ENCODE measurements at places on chromosomes 6 and 20.
A peak's percentile ranks its signal among the peaks of the same experiment; 100 is the strongest.

- DNase-seq = no peak
These were observed 18.2 kb downstream of the KIF25 start for GRCh38 chr6:168015482-168016175.

DNA sequence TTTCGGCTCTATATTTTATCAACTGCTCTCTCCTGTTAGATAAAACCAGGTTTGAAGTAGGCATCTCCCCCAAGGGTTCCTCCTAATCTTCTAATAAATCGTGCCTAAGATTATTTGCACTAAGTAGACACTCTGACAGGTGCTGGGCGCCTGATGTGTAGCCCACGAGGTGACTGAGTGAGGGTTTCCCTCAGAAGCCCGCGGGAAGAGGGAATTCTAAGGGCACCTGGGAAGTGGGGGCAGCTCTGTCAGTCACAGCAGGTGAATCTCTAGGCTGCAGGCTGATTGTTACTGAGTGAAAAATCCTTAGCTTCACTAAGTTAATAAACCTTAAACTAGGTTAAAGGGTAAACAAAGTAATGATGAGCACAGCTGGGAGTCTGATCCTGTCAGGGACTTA is 68.2 kb downstream of the PXDC1 start:
- DNase-seq = peak; percentile 40

- DNase-seq = no peak
These were observed 106.5 kb downstream of the MAN1A1 start for GRCh38 chr6:119243037-119243436.

DNA sequence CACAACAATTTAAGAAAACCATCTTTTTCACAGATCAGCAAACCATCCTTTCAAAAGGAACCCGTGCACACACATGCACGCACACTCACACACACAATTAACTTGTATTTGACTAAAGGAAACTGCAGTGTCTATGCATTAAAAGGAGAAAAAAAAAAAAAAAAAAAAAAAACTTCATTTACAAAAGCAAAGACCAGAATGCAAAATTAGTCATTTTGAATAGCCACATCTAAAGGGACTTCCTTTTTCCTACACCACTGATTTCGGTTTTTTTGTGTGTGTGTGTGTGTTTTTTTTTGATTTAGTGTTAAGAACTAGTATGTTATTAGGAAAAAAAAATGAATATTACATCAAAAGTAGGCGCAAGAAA is 6.3 kb downstream of the ZMYND8 start:
- no peak for DNase-seq

GRCh38 chr6:150979826-150980350 is 114.4 kb downstream of the MTHFD1L start:
- DNase-seq = no peak

- no peak for DNase-seq
These were observed 35.5 kb downstream of the PYGB start for GRCh38 chr20:25283221-25283951.

DNA sequence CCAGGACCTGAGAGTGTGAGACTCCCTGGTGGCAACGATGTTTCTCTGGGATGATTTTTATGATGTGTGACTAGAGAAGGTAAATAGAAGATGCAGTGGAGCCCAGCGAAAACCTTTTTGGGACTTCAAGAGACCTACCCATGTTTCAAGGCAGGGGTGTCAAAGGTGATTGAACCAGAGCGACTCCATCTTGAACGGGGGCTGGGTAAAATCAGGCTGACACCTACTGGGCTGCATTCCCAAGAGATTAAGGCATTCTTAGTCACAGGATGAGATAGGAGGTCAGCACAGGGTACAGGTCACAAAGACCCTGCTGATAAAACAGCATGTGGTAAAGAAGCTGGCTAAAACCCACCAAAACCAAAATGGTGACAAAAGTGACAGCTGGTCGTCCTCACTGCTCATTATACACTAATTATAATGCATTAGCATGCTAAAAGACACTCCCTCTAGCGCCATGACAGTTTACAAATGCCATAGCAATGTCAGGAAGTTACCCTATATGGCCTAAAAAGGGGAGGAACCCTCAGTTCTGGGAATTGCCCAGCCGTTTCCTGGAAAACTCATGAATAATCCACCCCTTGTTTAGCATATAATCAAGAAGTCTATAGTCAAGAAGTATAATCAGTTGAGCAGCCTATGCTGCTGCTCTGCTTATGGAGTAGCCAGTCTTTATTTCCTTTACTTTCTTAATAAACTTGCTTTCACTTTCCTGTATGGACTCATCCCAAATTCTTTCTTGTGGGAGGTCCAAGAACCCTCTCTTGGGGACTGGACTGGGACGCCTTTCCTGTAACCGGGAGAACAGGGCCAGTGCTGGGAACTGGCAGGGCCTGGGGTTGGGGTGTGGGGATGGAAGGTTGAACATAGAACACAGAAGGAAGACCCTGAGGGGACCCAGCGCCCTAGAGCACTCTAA is 526.4 kb downstream of the QKI start:
- no peak for DNase-seq

GRCh38 chr6:154197196-154197860 is 158.3 kb downstream of the OPRM1 start:
- DNase-seq = no peak

GRCh38 chr6:17688481-17688880 is 18.2 kb downstream of the NUP153 start:
- no peak for DNase-seq

DNA sequence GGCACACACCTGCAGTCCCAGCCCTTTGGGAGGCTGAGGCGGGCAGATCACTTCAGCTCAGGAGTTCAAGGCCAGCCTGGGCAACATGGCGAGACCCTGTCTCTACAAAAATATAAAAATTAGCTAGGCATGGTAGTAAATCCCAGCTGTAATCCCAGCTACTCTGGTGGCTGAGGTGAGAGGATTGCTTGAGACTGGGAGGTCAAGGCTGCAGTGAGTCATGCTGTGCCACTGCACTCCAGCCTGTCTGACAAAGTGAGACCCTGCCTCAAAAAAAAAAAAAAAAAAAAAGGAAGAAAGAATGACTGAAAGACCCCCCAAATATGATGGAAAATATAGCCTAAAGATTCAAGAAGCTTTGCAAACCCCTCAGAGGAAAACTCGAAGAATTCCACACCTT is 26.8 kb downstream of the METTL24 start:
- no peak for DNase-seq

DNA sequence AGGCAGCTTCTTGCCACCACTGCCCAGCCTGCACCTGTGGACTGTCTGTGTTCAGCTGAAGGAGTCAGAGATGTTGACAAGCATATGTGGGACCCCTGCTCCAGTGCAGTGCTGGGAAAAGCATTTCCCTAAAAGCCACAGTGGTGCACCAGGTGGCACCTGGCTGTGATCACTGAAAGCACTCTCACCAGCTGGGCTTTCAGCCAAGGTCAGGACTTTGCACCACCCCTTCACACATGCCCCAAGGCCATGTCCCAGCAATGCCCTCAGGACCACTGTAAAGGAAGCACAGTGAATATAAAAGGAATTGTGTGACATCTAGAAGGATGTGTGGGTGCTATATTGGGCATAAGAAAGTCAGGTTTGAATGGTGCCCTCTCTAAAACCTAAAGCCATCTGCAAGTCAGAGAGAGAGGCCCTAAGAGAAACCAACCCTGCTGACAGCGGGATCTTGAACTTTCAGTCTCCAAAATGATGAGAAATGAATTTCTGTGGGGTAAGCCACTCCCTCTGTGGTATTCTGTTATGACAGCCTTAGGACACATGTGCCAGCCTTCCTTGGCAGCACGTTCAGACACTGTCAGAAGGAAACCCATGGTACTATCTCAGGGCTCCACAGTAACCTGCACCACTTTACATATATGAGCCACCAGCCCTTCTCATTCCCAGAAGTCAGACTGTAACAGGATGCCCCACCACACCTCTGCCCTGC is 30.7 kb downstream of the CBLN4 start:
- DNase-seq = no peak

- DNase-seq = no peak
These were observed 70.4 kb downstream of the SLC22A23 start for GRCh38 chr6:3386374-3386857.

GRCh38 chr20:59670786-59671492 is 66.6 kb downstream of the PHACTR3 start:
- DNase-seq = no peak

DNA sequence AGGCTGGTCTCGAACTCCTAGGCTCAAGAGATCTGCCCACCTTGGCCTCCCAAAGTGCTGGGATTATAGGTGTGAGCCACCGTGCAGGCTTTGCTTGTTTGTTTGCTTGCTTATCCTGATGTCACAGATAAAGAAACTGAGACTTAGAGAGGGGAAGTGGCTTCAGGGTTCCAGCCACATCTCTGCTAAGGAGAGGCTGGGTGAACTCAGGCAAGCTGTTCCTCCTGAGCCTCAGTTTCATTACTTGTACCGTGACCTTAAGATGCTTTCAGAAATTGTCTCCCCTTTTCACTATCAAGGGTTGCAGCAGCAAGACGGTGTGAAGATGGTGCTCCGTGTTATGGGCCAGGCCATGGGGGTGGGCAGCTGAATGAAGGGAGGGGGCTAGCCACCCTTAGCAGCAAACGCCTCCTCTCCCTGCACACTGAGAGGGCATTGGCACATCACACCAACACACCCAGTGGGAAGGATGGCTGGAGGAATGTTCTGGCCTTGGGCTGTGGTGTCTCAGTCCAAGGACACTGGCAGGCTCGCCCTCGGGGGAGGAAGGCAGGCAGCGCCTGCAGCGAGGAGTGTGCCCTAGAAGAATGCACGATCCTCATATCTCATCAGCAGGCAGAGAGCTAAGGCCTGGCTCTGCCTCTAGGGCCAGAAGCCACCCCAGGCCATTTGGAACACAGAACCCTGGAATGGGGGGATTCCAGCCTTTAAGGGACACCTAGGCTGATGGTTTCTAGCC is 48.2 kb upstream of the TLDC2 start:
- no peak for DNase-seq

DNA sequence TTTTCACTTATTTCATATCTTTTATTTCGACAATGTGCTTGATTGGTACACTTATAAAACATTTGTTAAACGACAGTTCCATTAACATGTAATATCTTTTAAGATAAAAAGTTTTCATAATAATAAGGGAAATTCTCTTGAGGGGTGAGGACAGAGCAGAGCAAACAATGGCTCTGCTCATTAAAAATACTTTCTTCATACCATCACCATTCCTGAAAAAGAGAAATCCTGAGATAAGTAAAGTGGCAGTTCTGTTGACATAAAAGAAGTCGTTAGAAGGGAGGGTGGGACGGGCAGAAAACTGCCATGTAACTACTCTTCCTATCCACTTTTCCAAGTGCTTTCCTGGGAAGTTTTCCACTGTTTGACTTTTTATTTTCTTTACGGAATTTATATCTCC is 193.6 kb upstream of the CEP162 start:
- no peak for DNase-seq

DNA sequence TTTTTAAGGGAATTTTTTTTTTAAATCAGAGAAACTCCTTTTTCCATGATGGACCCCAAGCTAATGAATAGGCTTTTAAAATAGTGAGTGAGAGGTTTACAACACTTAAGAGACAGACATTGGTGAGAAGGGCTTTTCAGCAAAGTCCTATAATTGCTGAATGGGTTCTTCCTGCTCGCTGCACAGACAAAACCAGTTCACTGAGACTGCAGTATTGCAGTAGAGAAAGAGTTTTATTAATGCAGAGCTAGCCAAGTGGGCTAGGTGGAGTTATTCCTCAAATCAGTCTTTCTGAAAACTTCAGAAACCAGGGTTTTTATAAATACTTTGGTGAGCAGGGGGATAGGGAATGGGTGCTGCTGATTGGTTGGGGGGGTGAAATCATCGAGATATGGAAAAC is 3.2 kb upstream of the SLC2A10 start:
- DNase-seq = no peak

- DNase-seq = no peak
These were observed 301.1 kb downstream of the EYA4 start for GRCh38 chr6:133542056-133542821.

DNA sequence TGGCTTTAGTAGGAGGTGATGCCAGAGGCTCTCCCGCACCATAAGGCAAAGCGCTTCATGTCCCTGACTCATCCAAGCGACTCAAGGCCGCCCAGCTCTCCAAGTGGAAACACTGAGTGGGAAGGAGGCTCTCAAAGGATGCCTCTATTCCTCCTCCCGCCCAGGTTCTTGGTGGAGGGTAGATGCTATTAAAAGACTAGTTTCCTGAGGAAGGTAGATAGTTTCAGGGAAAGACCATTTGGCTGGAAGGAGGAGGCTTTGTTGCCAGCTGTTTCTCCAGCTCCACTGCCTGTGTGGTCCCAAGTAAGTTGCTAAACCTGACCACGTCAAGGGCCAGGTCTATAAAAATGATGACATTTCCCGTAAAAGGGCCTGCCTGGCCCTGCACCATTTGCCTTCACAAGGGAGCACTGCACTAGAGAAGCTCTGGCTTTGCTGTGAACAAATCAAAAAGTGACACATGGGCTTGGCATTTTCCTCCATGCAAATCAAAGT is 48.2 kb downstream of the GMDS start:
- no peak for DNase-seq

GRCh38 chr6:145451029-145451428 is 284.3 kb downstream of the EPM2A start:
- no peak for DNase-seq

DNA sequence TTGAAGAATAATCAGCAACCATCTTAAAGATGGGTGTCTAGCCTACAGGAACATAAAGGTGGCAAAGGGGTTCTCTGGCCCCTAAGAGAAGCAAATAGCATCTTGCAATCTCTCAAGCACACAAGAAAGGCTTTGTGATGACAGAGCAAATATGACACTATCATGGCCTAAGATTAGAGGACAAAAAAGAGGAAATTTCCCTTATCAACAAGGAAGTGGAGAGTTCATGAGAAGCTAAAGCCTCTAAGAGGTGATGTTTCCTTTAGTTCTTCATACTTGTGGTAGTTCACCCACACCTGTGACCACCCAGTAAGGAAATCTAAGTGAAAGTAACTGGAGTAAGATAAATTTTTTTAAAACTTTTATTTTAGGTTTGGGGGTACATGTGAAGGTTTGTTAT is 88.4 kb downstream of the OLIG3 start:
- DNase-seq = no peak

DNA sequence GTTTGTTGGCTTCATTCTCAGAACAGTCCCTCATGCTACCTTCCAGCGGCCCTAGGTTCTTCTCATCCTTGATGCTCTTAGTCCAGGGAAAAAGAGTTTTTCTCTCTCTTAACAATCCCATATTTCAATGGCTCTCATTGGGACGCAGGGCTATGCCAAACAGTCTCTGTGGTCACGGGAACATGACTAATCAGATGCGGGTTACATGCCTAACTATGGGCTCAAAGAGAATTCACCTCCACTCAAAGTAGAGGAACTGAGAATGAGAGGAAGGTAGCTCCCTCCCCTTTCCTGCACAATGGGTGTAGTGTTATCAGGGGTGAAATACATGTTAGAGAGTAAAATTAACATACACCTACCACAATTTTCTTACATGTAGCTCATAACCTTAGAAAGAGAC is 18.1 kb upstream of the ATRN start:
- no peak for DNase-seq

- DNase-seq = no peak
These were observed 68.1 kb upstream of the TOP1 start for GRCh38 chr20:40960521-40960956.

DNA sequence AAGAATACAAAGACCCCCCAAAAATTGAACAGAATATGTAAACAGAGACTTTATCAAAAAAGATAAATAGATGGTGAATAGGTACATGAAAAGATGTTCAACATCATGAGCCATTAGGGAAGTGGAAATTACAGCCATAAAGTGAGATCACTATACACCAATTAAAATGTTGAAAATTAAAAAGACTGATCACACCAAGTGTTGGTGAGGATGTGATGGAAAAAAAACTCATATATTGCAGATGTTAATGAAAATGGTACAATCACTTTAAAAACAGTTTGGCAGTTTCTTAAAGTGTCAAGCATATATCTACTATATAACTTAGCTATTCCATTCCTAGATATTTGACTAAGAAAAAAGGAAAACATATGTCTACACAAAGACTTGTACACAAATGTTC is 280.5 kb downstream of the DHX35 start:
- DNase-seq = no peak

- no peak for DNase-seq
These were observed 48.3 kb downstream of the PPP1R16B start for GRCh38 chr20:38853759-38854158.
